ENCODE measurements at places on chromosomes 4 and X.

DNA sequence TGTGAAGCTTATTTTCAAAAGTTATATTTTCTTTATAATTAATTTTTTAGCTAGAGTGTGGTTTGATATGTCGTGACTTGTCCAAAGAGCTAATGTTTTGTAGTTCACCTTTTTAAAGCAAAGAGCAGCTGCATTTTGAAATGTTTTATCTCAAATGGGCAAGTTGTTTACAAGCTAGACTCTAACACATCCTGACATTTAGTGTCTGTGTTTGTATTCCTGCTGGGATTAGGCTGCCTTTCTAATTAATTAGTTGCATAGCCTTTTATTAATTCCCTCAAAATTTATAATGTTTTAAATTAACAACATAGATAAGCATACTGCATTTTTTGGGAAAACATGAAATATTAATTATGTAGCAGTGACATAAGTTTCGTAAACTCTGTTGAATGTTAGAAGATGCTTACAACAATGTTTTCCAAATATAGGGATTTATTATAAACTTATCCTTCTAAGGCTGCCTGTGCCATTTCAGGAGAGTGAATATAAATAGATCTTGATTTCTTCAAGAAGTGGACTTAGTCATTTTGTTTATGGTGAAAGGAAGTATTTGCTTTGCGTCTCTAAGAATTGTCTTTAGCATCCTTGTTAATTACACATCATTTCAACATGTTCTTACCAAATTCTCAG lies 37.7 kb upstream of the NUDT6 start:
- DNase-seq, result no peak

DNA sequence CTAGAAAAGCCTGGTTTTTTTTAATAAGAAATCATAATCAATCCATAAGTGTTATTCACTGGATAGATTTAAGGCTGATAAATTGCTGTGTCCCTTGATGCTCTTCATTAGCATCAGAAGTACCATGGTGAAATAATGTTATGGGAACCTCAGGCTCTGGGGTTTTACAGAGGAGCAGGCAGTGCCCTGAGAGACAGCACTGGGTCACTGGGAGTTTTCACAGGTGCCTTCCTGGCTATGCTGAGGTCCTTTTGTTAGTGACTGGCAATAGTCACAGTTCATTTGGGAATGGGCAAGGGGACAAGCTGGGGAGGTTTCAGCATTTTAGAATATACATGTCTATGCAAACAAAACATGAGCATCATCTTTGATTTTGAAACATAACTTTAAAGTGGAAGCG lies 38.6 kb downstream of the ANK2 start:
- no peak for DNase-seq

DNA sequence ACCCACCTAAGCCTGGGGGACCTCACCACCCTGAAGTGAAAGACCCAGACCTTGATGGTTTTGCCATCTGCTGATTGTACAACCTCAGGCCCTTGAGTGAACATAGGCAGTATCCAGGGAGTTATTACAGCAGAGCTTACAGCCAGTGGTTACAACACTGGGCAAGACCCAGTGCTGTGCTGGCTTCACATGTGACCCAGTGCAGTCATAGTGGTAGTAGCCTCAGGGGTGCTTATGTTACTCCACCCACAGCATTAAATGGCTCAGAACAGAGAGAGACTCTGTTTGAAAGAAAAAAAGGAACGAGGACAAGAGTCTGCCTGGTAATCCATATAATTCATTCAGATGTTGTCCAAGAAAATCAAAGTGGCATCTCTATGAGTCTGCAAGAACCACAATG lies 45.2 kb upstream of the DACH2 start:
- no peak for DNase-seq

- DNase-seq, result no peak
Observed at GRCh38 chr4:66340286-66340893, 670.1 kb upstream of the EPHA5 start.

DNA sequence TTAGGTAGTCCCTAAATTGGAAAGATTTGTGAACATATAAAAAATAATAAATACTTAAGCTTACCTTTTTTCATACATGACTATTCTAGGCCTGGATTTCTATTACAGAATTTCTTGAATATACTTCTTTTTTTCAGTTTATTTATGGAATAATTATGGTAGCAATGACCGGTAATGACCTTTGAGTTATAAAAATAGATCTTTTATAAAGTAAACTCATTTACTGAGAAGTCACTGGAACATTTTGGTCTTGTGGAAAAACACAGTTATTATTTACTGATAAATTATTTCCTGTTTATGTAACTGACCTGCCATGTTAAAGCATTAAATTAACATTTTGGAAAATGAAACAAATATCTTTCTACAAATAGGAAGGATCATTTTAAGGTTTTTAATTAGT lies 80.4 kb upstream of the RASGEF1B start:
- DNase-seq, result no peak

DNA sequence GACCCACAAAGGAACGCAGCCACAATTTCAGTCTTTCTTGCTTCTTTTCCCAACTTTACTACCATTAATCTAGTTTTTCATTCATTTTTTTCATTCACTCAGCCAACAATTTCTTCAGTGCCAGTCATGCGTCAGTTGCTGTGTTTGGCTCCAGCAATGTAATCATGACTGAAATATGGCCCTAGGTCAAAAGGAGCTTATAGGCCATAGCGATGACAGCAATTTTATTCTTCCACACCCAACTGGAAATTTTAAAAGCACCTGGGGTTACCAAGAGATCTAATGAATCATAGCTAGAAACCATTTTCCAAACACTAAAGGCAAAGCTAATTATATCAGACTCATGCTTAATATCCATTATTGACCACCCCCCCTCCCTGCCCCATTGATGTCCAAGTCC lies 29.8 kb upstream of the C1QTNF7 start:
- DNase-seq, result no peak

- no peak for DNase-seq
Observed at GRCh38 chr4:70703619-70704214, 15.4 kb downstream of the UTP3 start.

DNA sequence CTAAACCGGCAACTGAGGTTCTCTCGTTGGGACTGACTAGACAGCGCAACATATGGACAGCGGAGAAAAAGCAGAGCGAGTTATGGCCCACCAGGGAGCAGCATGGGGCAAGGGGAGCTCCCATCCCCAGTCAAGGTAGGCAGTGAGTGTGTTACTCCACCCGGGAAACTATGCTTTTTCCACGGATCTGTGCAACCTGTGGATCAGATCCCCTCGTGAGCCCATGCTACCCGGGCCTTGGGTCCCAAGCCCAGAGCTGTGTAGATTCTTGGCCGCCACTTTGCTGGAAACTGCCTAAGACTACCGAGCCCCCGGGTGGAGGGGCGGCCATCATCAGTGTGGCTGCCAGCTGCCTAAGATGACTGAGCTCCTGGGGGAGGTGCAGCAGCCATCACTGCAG lies 140.9 kb downstream of the PAPSS1 start:
- DNase-seq, result no peak

GRCh38 chr4:74365761-74366160 lies 816 bp downstream of the EREG start:
- DNase-seq, result no peak

- no peak for DNase-seq
Observed at GRCh38 chr4:138188406-138189084, 53.6 kb downstream of the SLC7A11 start.

GRCh38 chr4:27350161-27350560 lies 489.5 kb downstream of the STIM2 start:
- no peak for DNase-seq

GRCh38 chr4:162791226-162791625 lies 375.5 kb downstream of the NAF1 start:
- no peak for DNase-seq

DNA sequence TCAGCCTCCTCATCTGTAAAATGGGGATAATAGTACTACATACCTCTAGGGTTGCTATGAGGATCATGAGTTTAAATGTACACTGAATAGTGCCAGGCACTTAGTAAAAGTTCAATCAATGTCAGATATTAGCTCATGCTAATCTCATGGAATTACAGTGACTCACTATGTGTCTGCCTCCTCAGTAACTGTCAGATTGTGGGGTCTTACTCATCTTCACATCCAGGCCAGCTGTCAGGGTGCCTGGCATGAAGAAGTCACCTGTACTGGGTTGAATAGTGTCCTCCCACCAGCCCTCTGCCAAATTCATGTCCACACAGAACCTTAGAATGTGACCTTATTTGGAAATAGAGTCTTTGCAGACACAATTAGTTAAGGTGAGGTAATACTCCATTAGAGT lies 54.3 kb upstream of the STIM2 start:
- DNase-seq, result no peak

- no peak for DNase-seq
Observed at GRCh38 chr4:35912174-35912573, 332.1 kb downstream of the ARAP2 start.

DNA sequence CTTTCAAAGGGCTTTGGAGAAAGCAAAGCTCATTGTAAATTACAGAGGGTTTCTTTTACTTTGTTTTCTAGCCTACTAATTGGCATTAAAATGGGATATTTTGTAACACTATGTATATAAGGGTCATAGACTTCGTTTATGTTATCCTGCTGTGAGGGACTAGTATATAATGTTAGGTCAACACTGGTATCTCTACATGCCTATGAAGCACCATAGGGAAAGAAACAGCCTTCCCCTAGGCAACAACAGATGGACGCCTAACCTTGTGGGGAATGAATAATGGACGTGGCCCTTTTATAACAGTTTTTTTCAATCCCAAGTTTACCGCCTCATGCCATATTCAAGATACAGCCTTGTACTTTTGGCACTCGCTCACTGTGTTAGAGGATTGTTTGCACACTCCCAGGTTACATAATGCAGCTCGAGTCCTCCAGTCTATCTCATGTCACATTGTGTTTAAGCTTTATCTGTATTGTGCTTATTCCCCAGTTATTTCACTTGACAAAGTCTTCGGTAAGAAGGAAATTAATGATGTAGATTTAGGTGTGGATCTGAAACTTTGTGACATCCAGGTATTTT lies 711.0 kb downstream of the RPA4 start:
- no peak for DNase-seq

GRCh38 chr4:183118585-183118984 lies 19.5 kb downstream of the WWC2 start:
- no peak for DNase-seq

DNA sequence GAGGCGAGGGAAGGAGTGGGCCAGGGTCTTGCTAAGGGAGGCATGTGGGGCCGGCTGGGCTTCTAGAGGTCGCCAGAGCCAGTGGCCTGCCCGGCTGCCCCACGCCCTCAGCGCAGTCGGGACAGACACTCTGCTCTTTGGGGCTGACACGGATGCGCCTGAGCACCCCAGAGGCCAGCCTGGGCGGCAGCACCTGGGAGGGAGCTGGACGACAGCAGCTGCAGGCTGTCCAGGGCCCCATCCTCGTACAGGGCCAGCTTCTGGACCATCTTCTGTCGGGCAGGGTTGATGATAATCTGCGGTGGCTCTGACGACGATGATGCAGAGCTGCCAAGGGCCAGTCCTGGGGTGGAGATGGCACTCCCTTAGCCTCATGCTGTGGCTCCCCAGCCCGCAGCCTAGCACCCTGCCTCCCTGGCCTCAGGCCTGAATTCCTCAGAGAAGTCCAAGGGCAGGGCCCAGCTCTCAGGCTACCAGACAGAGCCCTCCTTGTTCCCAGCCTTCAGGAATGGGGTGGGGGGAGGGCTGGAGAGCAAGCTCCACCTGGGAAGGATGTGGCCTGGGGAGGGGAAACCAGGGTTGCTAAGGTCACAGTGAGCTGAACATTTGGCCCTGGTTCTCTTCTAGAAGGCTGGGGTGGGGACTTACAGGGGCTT lies 7.2 kb downstream of the IRAK1 start:
- no peak for DNase-seq

- DNase-seq, result no peak
Observed at GRCh38 chr4:476501-476900, 22.5 kb downstream of the ZNF721 start.

DNA sequence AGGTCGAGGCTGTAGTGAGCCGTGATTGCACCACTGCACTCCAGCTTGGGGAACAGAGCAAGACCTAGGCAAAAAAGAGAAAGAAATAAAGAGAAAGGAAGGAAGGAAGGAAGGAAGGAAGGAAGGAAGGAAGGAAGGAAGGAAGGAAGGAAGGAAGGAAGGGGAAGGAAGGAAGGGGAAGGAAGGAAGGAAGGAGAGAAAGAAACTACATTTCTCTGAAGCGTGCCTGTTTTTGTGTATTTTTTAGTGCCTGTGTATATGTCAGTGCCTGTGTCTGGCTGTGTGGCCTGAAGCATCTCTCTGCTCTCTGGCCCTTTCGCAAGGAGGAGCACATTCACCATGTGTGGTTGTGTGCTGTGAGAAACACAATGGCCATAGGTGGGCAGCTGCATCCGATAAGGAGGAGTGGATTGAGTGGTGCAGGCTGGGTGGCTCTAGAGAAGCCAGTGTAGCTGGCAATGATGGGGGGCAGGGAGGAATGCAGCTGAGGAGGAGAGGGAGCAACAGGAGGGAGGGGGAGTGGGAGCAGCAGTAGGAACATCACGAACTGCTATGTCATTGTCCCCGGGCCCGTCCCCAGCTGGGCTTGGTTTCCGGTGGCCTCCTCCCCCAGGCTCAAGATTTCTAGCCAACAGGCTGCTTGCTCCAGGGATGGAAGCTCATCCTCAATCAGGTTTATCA lies 11.4 kb downstream of the SYN1 start:
- DNase-seq, result no peak

DNA sequence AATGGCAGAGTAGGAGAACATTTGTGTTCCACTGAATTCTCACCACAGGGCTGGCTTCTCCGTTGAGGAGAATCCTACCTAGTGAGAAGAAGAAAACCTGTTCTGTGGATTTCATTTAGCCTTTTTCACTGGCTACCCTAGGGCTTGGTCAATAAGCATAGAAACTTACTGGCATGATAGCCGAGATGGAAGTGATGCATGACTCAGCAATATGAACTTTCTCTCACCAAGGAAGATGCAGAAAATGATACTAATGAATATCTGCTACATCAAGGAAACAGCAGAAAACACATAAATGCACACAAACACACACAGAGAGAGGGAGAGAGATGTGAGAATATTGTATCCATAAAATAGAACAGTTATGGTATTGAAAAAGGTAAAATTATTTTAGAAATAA lies 216.3 kb downstream of the HHIP start:
- DNase-seq, result no peak

DNA sequence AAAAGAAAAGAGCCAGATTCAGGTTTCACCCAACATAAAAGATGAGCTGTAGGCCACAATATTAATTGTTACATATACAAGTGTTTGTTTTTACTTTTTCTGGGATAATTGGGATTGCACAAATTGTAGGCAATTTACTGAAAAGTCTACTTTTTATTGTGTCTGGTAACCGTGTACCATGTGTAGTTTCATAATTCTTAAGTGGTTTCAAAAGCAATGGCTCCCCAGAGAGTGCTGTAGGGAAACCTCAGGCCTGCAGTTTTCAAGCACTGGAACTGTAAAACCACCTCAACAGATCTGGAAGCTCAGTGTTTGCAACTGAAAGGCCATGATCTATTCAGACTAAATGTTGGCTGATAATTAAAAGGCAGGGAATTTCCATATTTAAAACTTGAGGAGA lies 53.9 kb upstream of the MMAA start:
- no peak for DNase-seq

DNA sequence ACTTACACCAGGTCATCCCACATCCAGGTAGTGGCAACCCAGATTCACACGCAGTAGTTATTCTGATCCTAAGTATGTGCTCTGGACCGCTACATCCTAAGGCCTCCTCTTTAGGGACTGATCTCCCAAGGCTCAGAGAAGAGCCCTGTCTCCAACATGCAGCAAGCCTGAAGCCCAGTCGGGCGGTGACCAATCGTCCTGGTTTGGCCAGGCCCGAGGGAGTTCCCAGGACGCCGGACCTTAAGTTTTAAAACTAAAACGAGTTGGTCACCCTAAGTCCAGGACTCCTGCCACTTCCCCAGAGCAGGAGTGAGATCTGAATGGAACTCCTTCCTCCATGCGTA lies 385 bp downstream of the LYAR start:
- DNase-seq, result no peak
